ENCODE measurements at places on chromosomes 3 and 15.

DNA sequence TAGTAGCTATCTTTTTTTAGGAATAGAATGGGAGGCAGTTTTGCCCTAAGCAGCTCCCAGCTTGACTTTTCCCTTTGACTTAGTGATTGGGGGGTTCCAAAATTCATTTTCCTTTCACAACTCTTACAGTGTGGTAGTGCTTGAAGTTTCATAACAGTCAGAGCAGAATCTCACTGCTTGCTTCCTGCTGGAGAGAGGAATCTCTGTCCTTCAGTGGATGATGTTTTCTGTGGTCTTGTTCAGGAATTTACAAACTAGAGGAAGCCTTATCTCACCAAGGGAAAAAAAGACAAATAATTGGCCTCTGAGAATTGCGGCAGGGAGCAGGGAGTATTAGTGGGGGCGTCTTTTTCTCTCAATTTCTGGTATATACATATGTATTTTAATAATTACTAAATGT, 326.6 kb upstream of the C2CD4B start:
- DNase-seq = no peak

DNA sequence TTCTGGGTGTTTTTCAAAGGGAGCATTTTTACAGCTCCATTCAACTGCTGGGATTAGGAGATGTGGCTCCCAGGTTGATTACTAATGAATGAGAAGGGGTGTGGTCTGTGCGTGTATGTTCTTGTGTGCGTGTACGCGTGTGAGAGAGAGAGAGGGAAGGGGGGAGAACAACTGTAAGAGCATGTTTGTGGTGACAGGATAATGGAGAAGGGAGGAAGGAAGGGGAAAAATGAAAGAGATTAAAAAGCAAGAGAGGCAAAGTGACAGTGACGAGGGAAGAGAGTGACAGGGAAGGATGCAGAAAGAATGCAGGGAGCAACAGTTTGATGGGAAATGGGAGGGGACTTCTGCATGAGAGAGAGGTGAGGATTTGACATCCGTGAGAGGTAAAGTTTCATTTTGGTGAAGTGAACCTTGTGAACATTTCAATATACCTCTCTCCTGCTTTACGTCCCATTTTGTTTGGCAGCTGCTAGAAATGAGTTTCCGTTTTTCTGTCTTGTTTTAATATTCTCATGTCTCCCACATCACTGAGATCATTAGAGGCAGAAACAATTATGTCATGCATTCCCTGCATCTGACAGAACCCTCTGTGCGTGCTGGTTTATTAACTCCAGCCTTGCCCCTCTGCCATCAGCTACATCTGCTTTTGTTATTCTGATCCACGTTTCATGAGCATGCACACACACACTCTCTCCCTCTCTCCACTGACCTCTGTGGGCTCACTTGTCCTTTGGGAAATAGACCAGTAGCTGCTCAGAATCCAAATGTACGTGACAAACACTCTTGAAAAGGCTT, 161.6 kb downstream of the GAP43 start:
- DNase-seq = no peak

- no peak for DNase-seq
These were observed 20.3 kb upstream of the BMF start for GRCh38 chr15:40128766-40129660.

DNA sequence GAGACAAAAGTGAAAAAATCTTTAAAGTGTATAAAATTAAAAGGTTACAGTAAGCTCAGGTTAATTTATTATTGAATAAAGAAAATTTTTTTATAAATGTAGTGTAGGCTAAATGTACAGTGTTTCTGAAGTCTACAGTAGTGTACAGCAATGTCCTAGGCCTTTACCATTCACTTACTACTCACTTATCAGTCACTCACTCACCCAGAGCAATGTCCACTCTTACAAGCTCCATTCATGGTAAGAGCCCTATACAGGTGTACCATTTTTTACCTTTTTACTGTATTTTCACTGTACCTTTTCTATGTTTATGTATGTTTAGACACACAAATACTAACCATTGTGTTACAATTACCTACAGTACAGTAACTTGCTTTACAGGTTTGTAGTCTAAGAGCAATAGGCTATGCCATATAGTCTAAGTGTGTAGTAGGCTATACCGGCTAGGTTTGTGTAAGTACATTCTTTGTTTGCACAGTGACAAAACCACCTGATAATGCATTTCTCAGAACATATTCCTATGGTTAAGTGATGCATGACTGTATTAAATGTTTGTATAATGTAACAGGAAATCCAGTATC, 38.1 kb upstream of the NECTIN3 start:
- DNase-seq = no peak

DNA sequence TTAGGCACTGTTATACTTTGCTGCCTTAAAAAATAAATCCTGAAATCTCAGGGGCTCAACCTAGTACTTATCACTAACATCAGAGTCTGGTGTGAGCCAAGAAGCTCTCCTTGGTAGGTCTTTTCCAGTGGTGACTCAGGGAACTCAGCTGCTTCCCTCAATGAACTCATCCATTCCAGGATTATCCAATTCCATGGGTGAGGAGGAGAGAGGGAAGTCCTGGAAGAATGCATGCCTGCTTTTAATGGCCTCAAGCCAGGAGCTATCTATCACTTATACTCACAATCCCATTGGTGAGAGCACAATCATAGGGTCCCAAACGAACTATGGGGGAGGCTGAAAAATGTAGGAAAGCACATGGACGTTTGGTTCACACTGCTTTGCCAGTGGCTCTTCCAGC, 113.6 kb downstream of the POLR2M start:
- no peak for DNase-seq

Data from stimulated activated CD8-positive, alpha-beta memory T cell treated with anti-CD3 and anti-CD28 coated beads, Interleukin-7, amount 100 ng/mL, for 48 hours (primary cell).